ENCODE measurements at places on chromosomes 3 and 15.
A peak's percentile ranks its signal among the peaks of the same experiment; 100 is the strongest.

DNA sequence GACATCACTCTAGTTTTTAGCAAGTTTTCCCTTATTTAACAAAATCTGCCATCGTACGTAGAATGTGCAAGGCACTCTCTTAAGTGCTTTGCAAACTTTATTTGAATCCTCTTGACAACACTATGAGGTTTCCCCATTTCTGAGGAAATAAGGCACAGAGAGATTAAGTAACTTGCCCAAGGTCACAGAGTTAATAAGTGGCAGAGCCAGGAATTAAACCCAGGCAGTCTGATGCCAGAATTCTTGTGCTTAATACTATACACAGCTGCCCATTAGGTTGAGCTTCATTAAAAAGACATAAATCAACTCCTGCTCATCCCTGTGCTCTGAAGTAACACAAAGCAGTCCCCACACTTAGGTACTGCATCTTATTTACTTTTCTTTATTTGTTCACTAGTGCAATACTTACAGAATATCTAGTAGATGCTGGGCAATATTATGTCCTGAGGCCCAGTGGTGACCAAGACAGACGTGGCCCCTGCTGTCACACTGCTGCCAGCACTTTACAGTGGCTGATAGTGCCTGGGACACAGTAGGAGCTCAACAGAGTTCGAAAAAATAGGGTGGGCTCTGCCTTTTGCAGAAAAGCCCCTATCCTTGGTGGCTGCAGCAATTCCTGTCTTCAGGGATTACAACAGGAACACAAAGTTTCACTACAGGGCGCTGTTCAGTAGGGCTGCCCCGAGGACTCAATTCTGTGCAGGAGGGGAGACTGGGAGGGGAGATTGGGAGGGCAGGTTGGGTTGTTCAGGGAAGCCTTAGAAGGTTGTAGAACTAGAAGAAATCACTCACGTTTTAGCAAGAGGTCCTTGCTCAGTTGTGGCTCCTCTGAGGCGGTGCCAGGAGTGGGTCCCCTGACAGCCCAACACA, 138.3 kb upstream of the TPM1 start:
- no peak for DNase-seq

GRCh38 chr15:92638291-92638708, 17.3 kb downstream of the FAM174B start:
- DNase-seq = peak; percentile 69

DNA sequence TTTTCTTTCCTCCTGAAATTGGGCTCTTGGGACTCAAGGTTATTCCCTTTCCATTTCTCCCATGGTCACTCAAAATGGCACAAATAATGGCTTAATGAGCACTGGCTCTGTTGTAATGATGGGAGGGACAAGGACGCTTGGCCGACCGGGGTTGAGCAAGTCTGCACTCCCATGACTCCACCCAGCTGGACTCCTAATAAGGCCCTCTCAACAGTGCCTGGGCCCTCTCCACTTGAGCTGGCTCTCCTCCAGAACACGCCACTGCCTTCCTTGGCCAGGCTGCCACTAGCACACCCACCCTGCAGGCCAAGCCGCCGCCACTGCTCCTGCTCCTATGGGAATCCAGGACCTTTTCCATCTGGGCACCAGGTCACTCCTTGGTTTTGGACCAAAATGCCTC, 42.3 kb downstream of the ADCY5 start:
- no peak for DNase-seq

- no peak for DNase-seq
These were observed 69.0 kb downstream of the TIGIT start for GRCh38 chr3:114362815-114363214.

GRCh38 chr15:41971895-41972252, 483 bp downstream of the EHD4 start:
- no peak for DNase-seq

Measured in NCI-H748 treated with DMSO at 0.1 percent for 48 hours (cell line).